ENCODE measurements at places on chromosomes 3 and 15.

DNA sequence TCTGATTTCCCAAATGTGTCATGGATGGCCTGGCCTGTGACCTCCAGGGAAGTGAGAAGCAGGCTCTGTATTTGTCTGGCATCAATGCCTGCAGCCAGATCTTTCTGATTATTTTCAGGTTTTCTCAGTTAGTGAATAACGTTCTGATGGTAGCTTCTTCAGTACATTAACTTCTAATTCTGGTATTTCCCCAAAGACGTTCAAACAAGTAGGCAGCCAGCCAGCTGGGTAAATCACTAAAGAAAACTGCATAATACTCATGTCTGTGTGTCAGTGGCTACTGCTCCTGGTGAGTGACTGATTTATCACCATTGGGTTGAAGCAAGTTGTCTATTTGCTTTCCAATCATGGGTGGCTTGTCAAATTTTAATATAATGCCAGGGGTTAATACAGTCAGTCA is 162.6 kb upstream of the PFN2 start:
- DNase-seq = no peak

DNA sequence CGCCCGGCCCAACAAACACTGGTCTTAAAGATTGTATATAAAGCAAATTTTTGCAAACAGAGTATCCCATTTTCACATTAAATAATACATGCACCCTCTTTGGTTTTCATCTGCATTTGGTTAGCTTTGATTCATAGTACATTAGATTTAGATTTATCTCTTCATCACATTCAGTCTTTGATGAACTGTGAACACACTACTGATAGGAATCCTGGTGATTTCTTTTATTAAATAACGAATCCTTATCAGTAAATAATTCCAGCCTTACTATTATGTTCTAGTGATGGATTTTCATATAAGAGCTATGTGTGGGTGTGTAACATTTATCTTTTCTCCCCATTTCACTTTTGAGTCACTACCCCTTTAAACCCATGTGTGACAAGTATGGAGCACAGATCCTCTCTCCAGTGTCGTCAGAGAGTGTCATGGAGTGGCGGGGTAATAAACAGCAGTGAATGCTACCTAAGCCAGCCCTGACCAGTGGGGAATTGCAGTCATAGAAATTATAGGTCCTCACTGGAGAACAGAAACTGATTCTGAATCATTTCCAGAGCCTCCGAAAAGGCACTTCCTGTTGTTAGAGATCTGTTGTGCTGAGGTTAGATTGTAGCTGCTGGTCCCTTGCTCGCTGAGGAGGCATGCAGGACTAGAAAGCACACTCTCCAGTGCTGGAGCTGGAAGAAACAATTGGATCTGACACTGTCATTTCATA is 22.0 kb downstream of the SLC7A14 start:
- no peak for DNase-seq

DNA sequence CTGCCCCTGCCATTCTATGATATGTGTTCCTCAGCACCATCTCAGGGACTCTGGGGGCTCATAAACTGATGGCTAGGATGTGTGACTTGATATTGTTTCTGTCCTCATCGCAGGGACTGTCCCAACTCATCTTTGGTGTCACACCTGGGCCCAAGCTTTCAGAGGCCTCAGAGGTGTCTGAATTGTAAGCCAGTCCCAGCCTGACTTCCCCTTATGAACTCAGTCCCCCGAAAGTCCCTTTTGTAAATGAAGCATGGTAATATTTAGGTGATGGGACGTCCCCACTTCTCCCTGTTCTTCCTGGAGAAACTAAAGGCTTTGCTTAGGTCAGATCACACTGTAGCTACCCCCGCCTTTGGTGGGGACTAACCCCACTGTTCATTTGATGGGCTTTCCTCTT is 142.4 kb upstream of the TLE3 start:
- DNase-seq = no peak

- DNase-seq = no peak
Measured at GRCh38 chr3:194032828-194033435, 103.0 kb upstream of the HES1 start.

DNA sequence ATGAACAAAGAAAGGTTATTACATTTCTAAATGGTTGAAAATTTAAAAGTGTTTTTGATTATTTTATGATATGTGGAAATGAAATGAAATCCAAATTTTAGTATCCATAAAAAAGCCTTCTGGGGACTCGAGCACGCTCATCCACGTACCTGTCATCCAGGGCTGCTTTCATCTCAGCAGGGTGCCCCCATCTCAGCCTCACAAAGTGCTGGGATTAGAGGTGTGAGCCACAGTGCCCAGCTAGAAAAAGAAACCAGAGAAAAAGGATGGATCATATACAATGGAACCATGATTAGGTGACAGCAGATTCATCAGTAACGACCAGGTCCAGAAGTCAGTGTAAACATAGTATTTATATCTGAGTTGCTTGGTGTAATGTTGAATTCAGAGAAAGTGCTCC is 49.7 kb downstream of the STARD5 start:
- no peak for DNase-seq

DNA sequence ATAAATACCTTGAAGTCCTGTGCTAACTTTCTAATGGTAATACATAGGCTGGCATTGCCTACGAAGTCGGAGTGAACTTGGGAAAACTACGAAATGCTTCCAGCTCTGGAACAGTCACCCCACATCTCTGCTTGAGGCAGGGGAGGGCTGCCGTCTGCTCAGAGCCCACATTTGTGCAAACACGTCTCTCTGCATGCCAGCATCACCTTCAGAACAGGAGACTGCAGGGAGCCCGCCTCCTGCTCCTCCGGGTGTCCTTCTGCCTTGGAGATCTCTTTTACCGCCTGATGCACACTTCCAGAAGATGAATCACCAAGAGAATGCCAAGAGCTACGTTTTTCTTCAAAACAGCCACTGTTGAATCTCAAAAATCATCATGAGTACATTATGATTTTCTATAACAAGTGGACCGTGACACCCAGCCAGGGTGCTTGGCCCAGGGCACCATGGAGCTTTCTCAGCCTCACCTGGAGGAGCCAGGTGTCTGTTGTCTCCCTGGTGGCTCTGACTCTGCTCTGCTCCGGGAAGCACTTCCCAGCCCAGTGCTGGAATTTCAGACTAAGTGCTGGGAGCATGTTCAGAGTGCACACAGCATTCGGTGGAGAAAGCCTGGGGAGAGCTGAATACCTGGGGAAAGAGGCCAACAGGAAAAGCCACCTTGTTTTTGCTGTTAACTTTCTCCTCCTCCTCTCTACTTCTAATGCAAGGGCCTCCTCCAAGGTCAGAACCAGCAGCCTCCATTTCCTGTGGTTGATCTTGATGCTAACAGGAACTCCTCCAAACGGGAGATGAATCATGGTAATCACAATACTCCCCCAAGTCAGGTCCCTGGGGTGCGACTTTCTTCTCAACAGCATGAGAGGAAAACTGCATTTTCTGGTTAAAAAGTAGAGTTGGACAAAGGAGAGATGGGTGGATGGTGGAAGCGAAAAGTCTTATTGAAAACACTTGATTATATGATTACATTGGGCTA is 467.7 kb downstream of the GABRG3 start:
- no peak for DNase-seq

GRCh38 chr3:184466413-184466960 is 86.6 kb downstream of the CHRD start:
- DNase-seq = no peak

- no peak for DNase-seq
Measured at GRCh38 chr3:86793786-86794185, 197.2 kb downstream of the VGLL3 start.

GRCh38 chr3:176469694-176470205 is 727.5 kb downstream of the TBL1XR1 start:
- DNase-seq = no peak

DNA sequence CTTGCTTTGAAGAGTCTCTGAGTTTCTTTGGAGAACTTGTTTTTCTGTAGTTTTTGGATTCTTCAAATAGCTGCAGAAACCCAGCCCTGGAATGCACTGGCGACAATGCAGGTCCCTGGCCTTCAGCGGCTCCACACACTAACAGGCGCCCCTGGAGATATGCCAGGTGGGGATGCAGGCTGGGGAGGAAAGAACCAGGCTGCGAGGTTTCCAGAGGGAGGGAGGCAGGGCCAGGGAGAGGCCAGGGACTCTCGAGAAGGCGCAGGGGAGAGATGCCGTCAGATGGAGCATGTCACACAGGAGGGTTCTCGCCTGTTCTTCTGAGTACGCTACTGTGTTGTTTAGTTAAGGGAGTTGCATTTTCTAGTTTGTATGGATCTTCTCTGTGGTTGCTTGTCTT is 283.1 kb downstream of the GABRG3 start:
- no peak for DNase-seq

- DNase-seq = peak; percentile 48
Measured at GRCh38 chr3:140898340-140899180, 43.1 kb upstream of the SLC25A36 start.

DNA sequence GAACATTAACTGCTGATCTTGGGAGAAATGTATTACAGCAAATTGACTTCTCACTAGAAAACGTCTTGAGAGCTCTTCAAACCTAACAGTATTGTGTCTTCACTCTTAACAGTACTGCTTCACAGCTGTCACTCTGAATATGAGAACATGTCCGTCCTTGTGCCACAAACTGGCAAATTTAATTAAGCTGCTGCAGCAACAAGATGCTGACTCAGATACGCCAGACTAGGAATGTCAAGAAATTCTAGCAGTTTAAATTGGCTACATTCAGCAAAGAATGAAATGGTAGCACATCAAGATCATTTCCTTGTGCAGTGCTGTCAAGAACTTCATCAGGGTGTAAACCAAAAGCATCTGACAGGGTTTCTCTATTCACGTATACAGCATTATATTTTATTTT is 7.6 kb downstream of the ICE2 start:
- no peak for DNase-seq

- no peak for DNase-seq
Measured at GRCh38 chr3:176431038-176431418, 766.3 kb downstream of the TBL1XR1 start.

- no peak for DNase-seq
Measured at GRCh38 chr3:123080864-123081562, 14.2 kb downstream of the PDIA5 start.

DNA sequence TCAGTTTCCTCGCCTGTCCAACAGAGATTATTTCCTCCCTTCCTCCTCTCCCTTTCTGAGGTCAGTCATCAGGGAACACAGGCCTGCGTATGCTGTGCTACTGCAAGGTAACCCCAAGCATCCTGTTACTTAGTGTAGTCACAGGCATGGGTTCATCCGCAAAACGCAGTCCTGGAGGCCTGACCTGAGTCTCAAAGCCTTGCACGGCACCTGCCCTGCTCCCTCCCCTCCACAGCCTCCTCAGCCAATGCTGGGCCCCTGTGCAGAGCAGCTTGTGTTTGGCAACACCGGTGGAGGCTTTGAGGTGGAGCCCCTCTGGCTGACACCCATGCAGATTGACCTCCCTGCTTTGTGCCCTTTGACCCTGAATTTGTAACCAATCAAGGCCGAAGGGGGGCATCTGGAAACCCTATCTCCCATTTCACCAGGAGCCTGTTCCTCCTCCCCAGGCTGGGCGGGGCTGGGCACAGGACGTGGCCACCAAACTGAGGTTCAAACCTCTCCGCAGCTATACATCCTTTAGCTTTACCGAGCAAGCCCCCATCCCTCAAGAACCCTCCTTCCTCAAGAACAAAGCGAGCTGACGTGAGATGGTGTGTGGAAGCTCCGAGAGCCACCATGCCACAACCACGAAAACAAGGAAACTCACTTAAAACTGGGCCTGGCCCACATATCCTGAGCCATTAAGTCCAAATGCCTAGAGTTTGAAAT is 21.5 kb downstream of the TKT start:
- DNase-seq = no peak

GRCh38 chr3:156291272-156292123 is 171.1 kb downstream of the KCNAB1 start:
- DNase-seq = no peak
